Inflammatory macrophage treated with lipopolysaccharide for 1 hour (primary cell): ENCODE measurements at places on chromosomes 3 and 15.

DNA sequence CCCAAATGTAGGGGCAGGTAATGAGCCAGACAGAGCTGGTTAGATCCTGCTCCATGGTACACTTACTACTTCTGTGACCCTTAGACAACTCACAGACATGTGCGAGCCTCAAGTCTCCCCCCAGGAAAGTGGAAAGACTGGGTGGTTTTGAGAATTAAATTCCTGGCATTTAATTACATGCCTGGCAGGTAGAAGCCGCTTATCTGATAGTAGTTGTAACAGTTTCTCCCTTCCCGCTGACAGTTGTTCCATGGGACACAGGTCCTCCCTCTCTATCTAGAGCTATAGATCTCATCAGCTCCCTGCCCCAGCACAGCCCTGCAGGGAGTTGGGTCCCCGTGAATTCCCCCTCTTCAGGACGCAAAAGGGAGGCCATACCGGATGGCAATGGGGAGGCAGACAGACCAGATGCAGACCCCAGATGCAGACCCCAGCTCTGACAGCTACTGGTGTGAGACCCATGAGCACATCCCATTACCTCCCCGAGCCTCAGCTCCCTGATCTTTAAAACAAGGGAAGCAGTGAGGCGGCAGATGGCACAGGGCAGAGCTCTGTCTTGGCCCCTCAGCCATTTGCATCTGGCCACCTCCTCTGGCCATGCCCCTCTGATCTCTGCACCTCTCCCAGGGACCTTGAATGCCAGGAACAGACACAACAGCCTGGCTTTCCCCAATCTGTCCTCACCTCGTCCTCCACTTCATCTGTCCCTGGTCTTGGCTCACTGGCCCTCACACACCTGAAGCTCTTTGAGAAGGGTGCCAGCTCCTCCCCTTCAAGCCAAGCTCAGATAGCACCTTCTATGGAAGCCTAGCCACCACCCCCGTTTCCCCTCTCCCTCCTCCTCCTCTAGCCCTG lies 34.1 kb upstream of the NR2C2 start:
- no peak for DNase-seq

DNA sequence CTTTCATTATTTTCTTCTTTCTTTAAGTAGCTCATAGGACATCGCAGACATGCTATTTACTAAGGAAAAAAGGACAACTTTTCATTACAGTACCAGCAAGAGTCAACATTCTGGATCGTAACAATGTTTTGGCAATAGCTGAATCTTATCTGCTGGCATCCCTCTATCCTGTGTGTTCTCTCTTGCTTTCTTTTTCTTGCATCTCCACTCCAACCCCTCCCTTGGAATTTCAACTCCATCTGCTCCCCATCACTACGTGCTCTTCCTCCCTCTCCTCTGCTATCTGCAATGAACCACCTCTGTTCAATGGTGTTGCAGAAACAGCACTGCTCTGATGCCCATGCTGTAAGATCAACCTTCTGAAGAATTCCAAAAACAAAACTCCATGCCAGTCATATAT lies 106.6 kb downstream of the FBN1 start:
- no peak for DNase-seq

- DNase-seq = no peak
Measured at GRCh38 chr3:71076361-71077002, 507.0 kb downstream of the FOXP1 start.

- DNase-seq = no peak
Measured at GRCh38 chr3:108661699-108662098, 72.2 kb downstream of the DZIP3 start.

DNA sequence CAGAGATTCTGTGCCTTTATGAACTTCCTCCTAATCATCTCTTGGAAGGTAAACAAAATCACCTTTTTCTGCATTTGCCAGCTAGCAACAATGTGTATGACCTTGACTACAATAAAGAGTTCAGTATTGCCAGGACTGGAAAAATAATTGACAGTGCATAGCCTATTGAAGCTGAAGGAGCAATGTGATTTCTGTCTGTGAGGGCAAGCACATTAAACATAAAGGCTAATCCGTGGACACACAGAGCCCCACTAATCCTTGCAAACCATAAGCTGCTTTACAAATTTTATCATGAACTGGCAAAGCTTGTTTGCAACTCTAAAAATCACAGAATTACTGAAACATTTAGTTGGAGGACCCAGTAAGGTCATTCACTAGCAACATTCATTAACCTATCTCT lies 563.8 kb downstream of the PYDC2 start:
- DNase-seq = no peak
